ENCODE measurements at places on chromosomes 4 and X. TPM values are rescaled to one million over a fixed set of nuclear protein-coding genes. Genes with fewer than 3 reads are reported as not detected.

ARX gene
- total RNA-seq = not detected

TRAM1L1 gene
- 0.29 TPM for total RNA-seq

GEMIN8 gene
- total RNA-seq = 31.0 TPM

NPY5R gene
- 0.39 TPM for total RNA-seq

SPANXN4 gene
- total RNA-seq = not detected

OPRPN gene
- not detected for total RNA-seq

RAPGEF2 gene
- total RNA-seq = 56.1 TPM

EGF gene
- 2.7 TPM for total RNA-seq

ZBED1 gene
- total RNA-seq = 38.0 TPM

MAGEA12 gene
- total RNA-seq = not detected

DMRTC1B gene
- not detected for total RNA-seq

MTMR8 gene
- 1.6 TPM for total RNA-seq

MTNR1A gene
- total RNA-seq = not detected

FGFR3 gene
- total RNA-seq = 2.0 TPM

PDGFRA gene
- 181 TPM for total RNA-seq

HGFAC gene
- 2.3 TPM for total RNA-seq

DNAJB14 gene
- total RNA-seq = 40.0 TPM

SLC6A14 gene
- not detected for total RNA-seq

REPS2 gene
- 26.4 TPM for total RNA-seq

CT45A3 gene
- not detected for total RNA-seq

DEFB131A gene
- total RNA-seq = not detected

NMU gene
- not detected for total RNA-seq

TREX2 gene
- total RNA-seq = 2.3 TPM

USP17L17 gene
- total RNA-seq = not detected

OTUD6A gene
- not detected for total RNA-seq

MAGEA8 gene
- not detected for total RNA-seq

DCAF12L2 gene
- total RNA-seq = not detected

KLB gene
- not detected for total RNA-seq

SLC25A31 gene
- total RNA-seq = not detected

CLIC2 gene
- total RNA-seq = 12.3 TPM

RBM3 gene
- 179 TPM for total RNA-seq

DMRTC1 gene
- total RNA-seq = not detected

SLC6A8 gene
- 41.7 TPM for total RNA-seq

ADGRA3 gene
- total RNA-seq = 40.7 TPM

HHIP gene
- 0.13 TPM for total RNA-seq

POLR2B gene
- total RNA-seq = 58.3 TPM

RADX gene
- total RNA-seq = 1.7 TPM

GAGE12J gene
- total RNA-seq = not detected

COX18 gene
- total RNA-seq = 13.0 TPM

AFF1 gene
- total RNA-seq = 53.6 TPM

MAGIX gene
- total RNA-seq = 4.2 TPM

GRPR gene
- total RNA-seq = 15.0 TPM

TMEM154 gene
- total RNA-seq = 1.8 TPM

XAGE3 gene
- total RNA-seq = not detected

PPEF2 gene
- total RNA-seq = not detected

TMEM150C gene
- 4.7 TPM for total RNA-seq

SMPX gene
- 42.8 TPM for total RNA-seq

Data from esophagus muscularis mucosa (tissue), 4 donors.